ENCODE measurements at places on chromosomes 5 and 9. TPM values are rescaled to one million over a fixed set of nuclear protein-coding genes. Genes with fewer than 3 reads are reported as not detected.

DNA sequence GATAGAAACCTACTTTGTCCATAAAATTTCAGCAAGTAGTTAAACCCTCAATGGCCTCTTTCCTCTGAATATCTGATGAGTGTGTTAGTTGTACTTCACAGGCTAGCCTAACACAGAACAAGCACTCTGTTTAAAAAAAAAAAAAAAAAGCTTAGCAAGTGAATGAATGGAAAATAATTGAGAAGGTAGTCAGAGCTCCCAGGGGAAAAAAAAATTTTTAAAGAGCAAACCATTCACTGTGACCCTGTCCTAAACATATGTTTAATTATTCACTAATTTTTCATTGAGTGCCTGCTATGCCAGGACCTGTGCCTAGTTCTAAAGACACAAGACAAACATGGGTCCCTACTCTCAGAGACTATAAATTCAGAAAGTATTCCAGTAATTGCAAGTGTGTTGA lies 69.3 kb downstream of the SH3RF2 start:
- no peak overlapping the region for H3K27ac ChIP-seq
- H3K27me3 ChIP-seq, result no peaks in the 10 kb centered on the region
- H3K4me1 ChIP-seq, result no peaks in the 10 kb centered on the region
- DNase-seq, result no peak
- no peaks in the 10 kb centered on the region for H3K36me3 ChIP-seq

DNA sequence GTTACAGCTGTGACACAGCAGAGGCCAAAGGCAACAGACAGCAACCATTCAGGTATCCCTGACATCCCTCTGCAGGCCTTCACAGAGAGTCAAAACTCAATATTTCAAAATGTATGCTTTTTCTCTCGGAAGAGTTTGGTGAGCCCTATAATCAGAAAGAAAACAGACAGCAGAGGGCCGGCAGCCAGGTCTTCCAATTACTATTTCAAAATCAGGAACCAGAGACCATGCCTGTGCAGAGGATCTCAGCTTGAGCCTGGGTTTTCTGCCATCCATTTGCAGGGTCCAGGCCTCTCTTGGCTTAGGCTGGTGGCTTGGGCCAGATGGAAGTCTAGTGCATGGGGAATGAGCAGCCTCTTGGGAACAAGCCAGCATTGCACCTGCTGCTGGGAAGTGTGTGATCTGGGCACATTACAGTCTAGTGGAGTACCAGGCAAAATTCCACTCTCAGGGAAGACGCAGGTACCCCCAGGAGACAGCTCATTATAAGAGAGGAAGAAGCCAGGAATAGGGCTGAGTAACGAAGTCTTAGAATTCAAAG lies 231.3 kb downstream of the ENC1 start:
- H3K4me3 ChIP-seq, result no peak overlapping the region
- no peaks in the 10 kb centered on the region for H3K36me3 ChIP-seq
- DNase-seq, result no peak
- H3K27me3 ChIP-seq, result no peaks in the 10 kb centered on the region

- H3K27ac ChIP-seq, result no peak overlapping the region
- no peaks in the 10 kb centered on the region for H3K27me3 ChIP-seq
- no peak for DNase-seq
- H3K36me3 ChIP-seq, result no peaks in the 10 kb centered on the region
- H3K4me1 ChIP-seq, result peaks cover 22% of the 10 kb centered on the region
- H3K4me3 ChIP-seq, result no peak overlapping the region
These were observed 173.7 kb downstream of the DAB2IP start for GRCh38 chr9:121825031-121825691.

GRCh38 chr5:68688547-68688946 lies 405.3 kb upstream of the SLC30A5 start:
- H3K27me3 ChIP-seq, result no peaks in the 10 kb centered on the region
- H3K27ac ChIP-seq, result no peak overlapping the region
- no peaks in the 10 kb centered on the region for H3K4me1 ChIP-seq
- no peak overlapping the region for H3K4me3 ChIP-seq
- H3K36me3 ChIP-seq, result peaks cover 28% of the 10 kb centered on the region
- no peak for DNase-seq

- H3K27me3 ChIP-seq, result no peaks in the 10 kb centered on the region
- H3K27ac ChIP-seq, result no peak overlapping the region
- no peak for DNase-seq
- H3K4me1 ChIP-seq, result no peaks in the 10 kb centered on the region
These were observed 12.2 kb upstream of the CLINT1 start for GRCh38 chr5:157870837-157871834.

Gene ARL14EPL
- not detected for total RNA-seq

Gene SMIM32
- total RNA-seq, result 0.18 TPM

- H3K4me3 ChIP-seq, result no peak overlapping the region
- no peaks in the 10 kb centered on the region for H3K36me3 ChIP-seq
- DNase-seq, result no peak
- H3K27ac ChIP-seq, result no peak overlapping the region
- H3K4me1 ChIP-seq, result no peaks in the 10 kb centered on the region
These were observed 82.0 kb upstream of the TRIO start for GRCh38 chr5:14061106-14061505.

- H3K27ac ChIP-seq, result no peak overlapping the region
- H3K27me3 ChIP-seq, result no peaks in the 10 kb centered on the region
- DNase-seq, result no peak
These were observed 97.5 kb upstream of the ARAP3 start for GRCh38 chr5:141779503-141779973.

- no peaks in the 10 kb centered on the region for H3K36me3 ChIP-seq
- DNase-seq, result no peak
- H3K4me1 ChIP-seq, result peaks cover 41% of the 10 kb centered on the region
- no peak overlapping the region for H3K27ac ChIP-seq
These were observed 180.1 kb upstream of the ELL2 start for GRCh38 chr5:96141749-96142148.

DNA sequence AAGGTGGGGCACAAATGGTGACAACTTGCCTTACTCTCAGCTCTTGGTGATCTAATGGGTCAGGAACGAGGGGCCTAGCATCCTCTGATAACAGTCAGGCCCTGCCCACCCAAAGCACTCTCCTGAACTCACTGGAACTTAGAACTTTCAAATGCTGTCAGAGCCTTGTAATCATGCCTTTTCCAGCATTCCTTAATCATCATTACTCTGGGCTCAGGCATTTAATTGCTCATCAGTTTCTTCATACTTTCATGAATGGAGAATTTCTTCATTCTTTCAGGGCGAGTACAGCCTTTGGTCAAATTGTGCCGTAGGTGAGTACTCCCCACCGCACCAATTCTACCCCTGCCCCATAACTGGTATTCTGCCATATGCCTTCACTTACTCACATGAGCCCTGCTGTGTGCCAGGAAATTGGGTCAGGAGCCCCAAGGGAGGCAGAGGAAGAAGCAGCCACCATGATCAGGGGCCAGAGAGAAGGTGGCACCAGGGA lies 30.2 kb upstream of the DUSP1 start:
- H3K36me3 ChIP-seq, result no peaks in the 10 kb centered on the region
- no peak for DNase-seq
- peaks cover 5% of the 10 kb centered on the region for H3K27me3 ChIP-seq
- no peak overlapping the region for H3K27ac ChIP-seq

Gene RNF183
- total RNA-seq, result 0.17 TPM

- H3K27ac ChIP-seq, result no peak overlapping the region
- no peak for DNase-seq
- H3K4me1 ChIP-seq, result peaks cover 15% of the 10 kb centered on the region
- no peaks in the 10 kb centered on the region for H3K27me3 ChIP-seq
These were observed 165.4 kb upstream of the TNC start for GRCh38 chr9:115283395-115283794.

DNA sequence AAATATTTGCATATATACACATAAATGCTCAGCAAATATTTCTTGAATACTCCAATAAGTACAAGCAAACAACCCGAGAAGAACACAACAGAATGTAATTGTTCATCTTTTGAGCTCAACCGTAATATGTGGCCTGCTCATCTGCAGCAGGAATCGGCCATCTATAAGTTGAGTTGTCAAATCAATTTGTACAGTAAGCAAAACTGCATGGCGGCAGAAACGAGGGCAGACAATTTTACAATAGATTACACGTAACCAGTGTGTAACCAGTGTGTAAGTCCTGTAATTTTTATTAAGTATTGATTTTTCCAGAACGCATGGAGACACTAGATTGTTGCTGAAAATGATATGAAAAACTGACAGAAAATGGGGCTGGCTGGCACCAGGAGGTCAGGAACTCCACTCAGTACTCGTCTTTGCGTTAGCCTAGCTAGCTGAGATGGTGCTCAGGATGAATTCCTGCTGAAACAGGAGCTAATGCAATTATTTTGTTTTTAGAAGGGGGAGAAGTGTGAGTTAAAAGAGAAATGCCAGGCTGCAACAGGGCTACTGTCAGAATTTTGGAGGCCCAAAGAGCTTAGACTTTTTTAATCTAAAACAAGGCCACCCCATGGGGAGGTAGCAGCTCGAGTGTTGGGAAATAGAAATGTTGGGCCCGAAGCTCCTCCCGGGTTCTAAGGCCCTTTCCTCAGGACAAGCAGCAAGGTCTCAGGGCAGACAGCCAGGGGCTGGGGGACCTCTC lies 682 bp downstream of the DHX29 start:
- H3K4me1 ChIP-seq, result peaks cover 13% of the 10 kb centered on the region
- peaks cover 15% of the 10 kb centered on the region for H3K36me3 ChIP-seq
- DNase-seq, result no peak
- no peak overlapping the region for H3K4me3 ChIP-seq
- H3K27ac ChIP-seq, result no peak overlapping the region
- H3K27me3 ChIP-seq, result no peaks in the 10 kb centered on the region

DNA sequence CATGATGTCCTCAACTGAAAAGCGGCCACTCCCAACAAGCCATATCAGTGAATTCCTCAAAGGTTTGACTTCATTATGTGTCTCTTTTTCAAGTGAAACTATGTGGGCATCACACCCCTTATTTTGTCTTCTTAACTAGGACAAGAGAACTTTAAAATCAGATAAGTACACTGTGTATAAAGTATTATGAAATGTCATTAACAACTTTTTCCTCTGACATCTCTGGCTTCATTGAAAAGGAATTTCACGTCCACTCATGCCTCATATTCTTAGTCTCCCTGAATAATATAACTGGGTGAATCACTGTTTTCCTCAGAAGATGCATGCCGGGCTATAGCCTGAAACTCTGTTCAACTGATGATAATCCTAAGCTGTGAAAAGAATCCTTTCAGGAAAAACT lies 415.8 kb downstream of the ACTL7B start:
- no peak overlapping the region for H3K4me3 ChIP-seq
- H3K4me1 ChIP-seq, result 0 out of 2 replicates have a peak, but pooled peaks cover 2% of the 10 kb centered on the region
- H3K27ac ChIP-seq, result no peak overlapping the region
- DNase-seq, result no peak
- no peaks in the 10 kb centered on the region for H3K27me3 ChIP-seq
